ENCODE measurements at places on chromosomes 4 and X.
A peak's percentile ranks its signal among the peaks of the same experiment; 100 is the strongest.

- no peak for DNase-seq
These were observed 81.1 kb upstream of the NEIL3 start for GRCh38 chr4:177228599-177228998.

- DNase-seq, result no peak
These were observed 73.1 kb downstream of the QRFPR start for GRCh38 chr4:121307445-121308327.

DNA sequence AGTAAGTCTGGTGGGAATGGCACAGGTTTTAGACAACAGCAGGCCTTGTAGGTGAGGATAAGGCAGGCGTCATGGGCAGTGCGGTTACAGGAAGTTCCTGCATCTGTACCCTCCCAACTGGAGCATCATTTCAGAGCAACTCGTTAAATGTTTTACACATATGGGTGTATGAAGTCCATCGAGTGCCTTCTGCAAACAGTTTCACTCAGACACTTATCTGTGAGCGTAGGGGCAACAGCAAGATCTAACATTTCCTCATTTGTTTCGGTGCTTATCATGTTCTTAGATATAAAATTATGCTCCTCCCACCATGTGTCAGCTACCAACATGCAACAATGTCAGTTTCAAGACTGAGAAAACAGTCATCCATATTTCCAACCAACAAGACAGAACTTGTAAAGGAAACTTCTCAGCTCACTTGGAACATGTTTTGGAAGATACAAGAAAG lies 69.9 kb downstream of the ELOVL6 start:
- no peak for DNase-seq

- no peak for DNase-seq
These were observed 27.7 kb upstream of the MOB1B start for GRCh38 chr4:70874268-70875156.

- no peak for DNase-seq
These were observed 62.4 kb downstream of the TRMT44 start for GRCh38 chr4:8502836-8503585.

GRCh38 chr4:169802873-169803272 lies 45.1 kb upstream of the HPF1 start:
- DNase-seq, result no peak

DNA sequence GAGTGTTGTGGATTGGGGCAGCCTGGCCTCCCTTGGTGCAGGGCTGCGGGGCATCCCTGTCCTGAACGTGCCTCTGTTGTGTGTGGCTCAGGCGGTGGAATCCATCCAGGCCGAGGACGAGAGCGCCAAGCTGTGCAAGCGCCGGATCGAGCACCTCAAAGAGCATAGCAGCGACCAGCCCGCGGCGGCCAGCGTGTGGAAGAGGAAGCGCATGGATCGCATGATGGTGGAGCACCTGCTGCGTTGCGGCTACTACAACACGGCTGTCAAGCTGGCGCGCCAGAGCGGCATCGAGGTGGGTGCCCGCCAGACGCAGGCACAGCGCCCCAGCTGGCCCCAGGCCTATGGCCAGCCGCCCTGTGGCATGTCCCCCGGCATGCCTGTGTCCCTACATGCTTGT lies 25.6 kb downstream of the MAEA start:
- no peak for DNase-seq

DNA sequence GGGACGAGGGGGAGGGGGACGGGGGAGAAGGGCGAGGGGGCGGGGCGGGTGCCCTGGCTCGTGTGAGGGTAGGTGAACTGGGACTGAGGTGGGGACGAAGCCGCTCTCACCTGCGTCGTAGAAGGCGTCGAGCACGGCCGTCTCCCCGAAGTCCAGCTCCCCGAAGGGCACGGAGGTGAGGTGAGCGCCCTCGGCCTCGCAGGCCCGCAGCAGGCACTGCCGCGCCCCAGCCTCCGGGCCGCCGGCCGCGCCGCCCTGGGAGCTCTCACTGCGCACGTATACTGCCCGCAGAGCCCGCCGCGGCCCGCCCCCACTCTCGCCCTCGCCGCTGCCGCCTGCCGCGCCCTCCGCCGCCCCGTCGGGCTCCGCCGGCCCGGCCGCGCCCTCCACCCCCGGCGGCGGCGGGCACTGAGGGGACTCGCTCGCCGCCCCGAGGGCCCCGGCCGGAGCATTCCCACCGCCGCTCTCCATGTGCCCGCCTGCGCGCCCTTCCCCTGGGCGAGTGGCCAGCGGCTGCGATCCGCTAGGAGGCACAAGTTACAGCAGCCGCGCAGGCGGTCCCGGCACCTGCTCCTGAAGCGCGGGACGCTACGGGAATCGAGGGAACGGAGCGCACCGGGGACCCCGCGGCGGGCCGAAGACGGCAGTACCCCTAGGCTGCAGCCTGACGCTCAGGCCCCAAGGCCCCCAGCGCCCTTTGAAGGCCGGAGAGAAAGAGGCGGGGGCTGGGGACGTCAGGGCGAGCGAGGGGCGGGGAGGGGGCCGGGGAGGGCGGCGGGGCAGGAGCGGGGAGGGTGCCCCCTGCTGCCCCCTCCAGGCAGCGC lies at the start of gene MAP3K15:
TSS of gene MAP3K15 (minus strand) at position 718 of the 824 bp plus-strand sequence. CDS start at position 471, 247 bp downstream.
- DNase-seq, result no peak

DNA sequence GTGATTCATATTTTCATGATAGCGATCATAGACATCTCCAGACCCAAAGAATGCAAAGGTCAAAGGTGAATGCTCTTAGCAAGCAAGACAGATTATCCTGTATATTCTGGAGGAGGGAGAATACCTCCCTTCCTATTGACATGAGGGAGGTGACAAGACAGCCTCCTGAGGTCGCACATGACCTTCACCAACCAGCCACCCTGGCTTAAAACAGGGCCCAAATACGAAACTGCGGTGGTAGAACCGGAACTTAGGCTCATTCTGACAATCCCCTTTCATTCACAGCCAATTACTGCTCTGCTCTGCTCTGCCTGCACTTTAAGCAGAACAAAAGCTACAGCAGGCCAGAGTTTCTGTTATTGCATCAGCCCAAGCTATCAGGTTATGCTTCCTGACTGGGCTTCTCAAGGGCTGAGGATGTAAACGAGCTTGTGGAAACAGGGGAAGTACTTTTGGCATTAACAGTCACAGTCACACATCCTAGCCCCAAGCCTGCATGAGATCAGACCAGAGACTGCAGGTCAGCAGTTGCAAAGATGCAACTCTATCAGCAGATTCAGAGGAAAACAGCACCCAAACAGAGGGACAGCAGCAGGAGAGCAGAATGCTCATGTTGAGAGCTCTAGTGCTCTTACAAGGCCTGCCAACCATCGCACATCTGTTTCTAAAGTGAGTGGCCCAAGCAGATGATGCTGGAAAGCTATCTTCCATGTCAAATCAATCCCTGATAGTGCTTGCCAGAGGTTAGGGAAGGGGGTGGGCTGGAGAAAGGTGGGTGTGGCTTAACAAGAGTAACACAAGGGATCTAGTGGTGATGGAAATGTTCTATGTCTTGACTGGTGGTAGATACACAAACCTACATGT lies 51.3 kb upstream of the MAP3K15 start:
- no peak for DNase-seq

DNA sequence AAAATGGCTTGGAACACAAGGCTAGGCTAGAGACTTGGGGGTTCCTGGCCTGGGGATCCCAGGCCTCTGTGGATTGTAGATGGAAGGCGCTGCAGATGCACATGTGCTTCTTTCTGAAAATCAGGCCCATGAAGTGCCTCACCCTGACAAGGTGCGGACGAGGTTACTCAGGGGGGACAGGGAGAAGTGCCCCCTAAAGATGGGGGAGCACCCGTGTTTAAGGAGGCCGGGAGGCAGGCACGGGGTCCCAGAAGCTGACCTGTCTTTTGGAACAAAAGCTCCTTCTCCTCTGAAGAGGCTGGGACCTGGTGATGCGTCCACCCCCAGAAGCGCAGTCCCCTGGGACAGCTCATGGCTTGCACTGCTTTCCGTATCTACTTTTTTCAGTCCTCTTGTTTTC lies 2.4 kb downstream of the PDZD4 start:
- no peak for DNase-seq

- DNase-seq, result no peak
These were observed 138.6 kb upstream of the CPEB2 start for GRCh38 chr4:14863418-14864364.

- no peak for DNase-seq
These were observed 147.5 kb upstream of the ANK2 start for GRCh38 chr4:112901962-112902411.

- no peak for DNase-seq
These were observed 437.6 kb downstream of the IL1RAPL1 start for GRCh38 chrX:29024871-29025270.

DNA sequence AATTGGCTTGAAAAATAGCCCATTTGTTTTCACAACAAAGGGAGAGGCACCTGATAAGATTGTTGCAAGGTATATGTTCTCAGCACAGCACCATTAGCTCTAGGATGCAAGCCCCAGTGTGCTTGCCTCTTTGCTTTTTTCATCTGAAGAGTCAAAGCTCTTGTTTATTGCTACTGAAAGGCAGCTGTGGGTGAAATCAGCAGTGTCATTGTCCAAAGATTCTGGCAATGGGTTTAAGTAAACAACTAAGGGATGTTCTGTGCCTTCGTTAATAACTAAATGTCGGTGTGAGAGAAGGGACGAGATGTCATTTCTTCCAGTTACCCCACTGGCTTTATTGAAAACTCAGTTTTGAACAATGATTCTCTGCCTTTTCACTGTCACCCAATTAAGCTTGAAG lies 567.7 kb downstream of the KCNIP4 start:
- DNase-seq, result no peak

DNA sequence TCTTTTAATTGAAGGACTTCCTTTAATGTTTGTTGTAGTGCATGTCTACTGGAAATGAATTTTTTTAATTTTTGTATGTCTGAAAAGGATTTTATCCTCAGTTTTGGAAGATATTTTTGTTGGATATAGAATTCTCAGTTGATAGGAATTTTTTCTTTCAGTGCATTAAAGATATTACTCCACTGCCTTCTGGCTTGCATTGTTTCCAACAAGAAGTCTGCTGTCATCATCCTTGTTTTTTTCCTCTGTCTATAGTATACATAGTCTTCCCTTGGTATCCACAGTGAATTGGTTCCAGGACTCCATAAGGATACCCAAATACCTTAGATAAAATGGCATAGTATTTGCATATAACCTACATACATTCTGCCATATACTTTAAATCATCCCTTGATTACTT lies 33.5 kb downstream of the SCD5 start:
- DNase-seq, result no peak

GRCh38 chr4:52879471-52879870 lies 17.4 kb downstream of the RASL11B start:
- DNase-seq, result no peak

- DNase-seq, result no peak
These were observed 1160.1 kb downstream of the NLGN4X start for GRCh38 chrX:5068550-5068949.

- no peak for DNase-seq
These were observed 439.8 kb upstream of the NR3C2 start for GRCh38 chr4:148881860-148882643.

- no peak for DNase-seq
These were observed 231.1 kb upstream of the ARHGAP24 start for GRCh38 chr4:85243857-85244256.

- DNase-seq, result peak; percentile 68
These were observed 69.3 kb downstream of the MGST2 start for GRCh38 chr4:139734875-139735380.

GRCh38 chr4:151921386-151921785 lies 160.6 kb upstream of the GATB start:
- no peak for DNase-seq

- DNase-seq, result no peak
These were observed 290.9 kb upstream of the LDB2 start for GRCh38 chr4:17189401-17189720.

GRCh38 chr4:75655562-75655961 lies 17.6 kb downstream of the G3BP2 start:
- no peak for DNase-seq

GRCh38 chrX:23902419-23902818 lies 5.3 kb downstream of the APOO start:
- DNase-seq, result no peak

- DNase-seq, result no peak
These were observed 23.3 kb downstream of the ZNF280C start for GRCh38 chrX:130245441-130245840.

- DNase-seq, result no peak
These were observed 1006.0 kb upstream of the DIAPH2 start for GRCh38 chrX:95678679-95679078.

- no peak for DNase-seq
These were observed 77.2 kb upstream of the NEIL3 start for GRCh38 chr4:177232473-177232872.

DNA sequence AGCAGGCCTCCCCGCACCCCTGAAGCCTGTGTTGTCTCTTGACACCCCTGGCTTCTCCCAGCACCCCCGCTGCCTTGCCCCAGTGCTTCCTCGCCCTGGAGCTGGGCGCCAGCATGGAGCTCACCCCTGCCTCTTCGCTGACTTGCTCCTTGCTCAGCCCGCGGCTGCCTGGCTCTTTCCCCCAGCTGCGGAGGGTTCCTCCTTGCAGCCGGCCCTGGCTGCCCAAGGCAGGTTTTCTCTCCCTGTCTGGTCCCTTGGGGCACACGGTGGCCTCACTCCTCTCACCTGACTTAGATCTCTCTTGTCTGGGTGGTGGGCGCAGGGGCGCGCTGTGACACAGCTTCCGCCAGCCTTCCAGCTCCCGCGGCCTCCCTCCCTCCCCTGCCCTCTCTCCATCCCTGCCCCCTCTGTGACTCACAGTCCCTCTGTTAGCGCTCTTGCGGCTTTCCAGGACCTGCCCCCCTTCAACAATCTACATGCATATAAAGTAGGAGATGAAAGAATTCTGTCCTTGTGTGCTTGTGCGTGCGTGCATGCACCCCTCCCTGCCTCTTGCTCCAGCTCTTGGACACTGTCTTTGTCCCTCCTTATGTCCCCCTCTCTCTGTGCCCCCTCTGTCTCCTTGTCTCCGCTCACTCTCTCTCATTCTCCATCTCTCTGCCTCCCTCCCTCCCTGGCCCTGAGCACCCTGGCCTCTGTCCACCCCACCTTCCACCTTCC lies 2.2 kb downstream of the PLXNB3 start:
- DNase-seq, result peak; percentile 13

DNA sequence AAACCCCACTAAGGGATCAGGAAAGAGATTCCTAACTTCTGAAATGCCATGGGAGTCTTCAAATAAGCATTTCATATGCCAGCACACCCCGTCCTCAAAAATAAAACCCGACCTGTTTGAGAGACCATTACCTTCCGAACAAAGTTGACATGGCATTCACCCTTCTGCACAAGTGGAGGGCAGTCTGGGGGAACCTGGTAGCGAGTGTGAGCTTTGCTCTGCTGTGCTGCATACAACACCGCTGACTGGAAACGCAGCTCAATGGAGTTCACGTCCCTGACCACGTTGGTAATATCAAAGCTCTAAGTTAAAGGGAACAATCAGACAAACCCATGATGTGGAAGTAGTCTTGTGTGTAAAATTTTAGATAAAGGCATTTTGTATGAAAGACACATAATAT lies 38.0 kb downstream of the MANBA start:
- no peak for DNase-seq

GRCh38 chr4:185933078-185933581 lies 121.1 kb upstream of the SORBS2 start:
- DNase-seq, result no peak

DNA sequence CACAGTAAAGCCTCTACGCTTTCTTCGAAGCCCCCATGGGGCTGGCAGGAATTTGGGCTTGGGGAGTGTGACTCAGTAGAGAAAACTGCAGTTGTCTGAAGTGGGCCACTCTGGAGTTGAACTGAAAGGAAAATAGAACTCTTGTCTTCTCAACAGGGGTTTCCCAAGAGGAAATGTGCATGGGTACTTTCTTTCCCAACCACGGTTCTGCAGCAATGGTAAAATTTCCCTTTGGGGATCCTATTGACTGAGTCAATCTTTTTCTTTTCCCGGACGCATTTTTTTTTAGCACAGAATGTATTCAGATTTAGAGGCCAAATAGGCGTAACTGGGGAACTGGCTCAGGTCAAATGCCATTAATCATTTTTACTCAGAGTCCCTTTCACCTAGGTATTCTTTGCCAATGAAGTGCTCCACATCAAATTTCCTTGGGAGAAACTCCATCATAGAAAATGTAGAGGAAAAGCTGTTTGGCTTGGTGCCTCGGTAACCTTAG lies 269.3 kb downstream of the STIM2 start:
- no peak for DNase-seq

All from amygdala (tissue), 56 donors.